NCI-H1417 treated with DMSO at 0.1 percent for 48 hours (cell line): ENCODE measurements at places on chromosomes 6 and 20.
A peak's percentile ranks its signal among the peaks of the same experiment; 100 is the strongest.

GRCh38 chr20:50283922-50284810 lies 93.5 kb downstream of the CEBPB start:
- DNase-seq = no peak

GRCh38 chr6:10166031-10166430 lies 248.8 kb downstream of the TFAP2A start:
- DNase-seq = no peak

GRCh38 chr6:133100865-133101264 lies 140.3 kb upstream of the EYA4 start:
- DNase-seq = no peak

DNA sequence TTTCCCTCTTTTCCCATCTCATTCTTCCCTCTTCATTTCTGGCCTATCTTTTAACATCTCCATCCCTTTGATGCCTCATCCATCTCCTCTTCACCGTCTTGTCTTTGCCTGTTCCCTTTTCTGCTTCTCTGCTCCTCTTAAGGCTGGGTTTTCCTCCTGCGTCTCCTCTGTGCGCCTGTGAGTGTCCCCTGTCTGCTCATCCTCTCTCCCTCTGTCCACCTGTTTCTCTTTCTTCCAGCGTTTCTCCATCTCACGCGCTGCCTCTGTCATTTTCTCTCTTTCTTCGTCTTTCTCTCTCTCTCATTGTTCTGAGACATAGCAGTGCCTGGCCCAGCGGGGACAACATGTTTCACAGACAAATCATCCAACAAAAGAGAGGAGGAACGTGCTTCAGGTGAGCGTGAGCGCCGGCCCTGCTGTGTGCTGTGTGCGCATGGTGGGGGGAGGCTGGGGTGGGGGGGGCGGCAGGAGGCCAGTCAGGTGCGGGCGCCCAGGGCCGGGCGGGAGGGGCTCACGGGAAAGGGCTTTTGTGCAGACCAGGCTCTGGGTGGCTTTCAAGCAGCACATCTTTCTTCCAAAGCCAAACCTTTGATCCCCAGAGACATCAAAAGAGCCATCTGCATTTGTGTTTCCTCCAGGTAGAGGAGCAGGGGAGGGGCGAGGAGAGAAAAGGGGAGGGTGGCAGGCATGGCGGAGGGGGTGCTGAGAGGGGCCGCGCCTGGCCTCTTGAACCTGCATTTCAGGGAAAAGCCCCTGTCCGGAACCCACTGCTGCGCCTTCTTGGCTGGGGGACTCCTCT lies 121.3 kb downstream of the VEGFA start:
- DNase-seq = peak; percentile 55

DNA sequence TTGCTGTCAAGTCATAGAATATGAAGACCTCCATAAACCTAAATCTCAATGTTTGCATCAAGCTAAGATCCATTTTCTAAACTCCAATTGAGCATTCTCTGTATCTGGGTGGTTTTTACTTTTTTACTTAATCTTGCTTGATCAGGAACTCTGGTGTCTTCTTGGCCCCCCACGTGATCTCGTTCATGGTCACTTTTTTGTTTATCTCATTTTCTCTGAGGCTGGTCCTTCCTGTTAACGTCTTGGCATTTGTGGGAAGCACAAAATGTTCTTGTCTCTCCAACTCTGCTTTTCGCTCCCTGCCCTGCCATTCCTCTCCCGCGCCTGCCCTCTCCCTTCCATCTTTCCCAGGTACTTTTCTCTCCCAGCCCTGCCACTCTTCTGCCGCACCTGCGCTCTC lies 14.0 kb upstream of the MAPRE1 start:
- no peak for DNase-seq

DNA sequence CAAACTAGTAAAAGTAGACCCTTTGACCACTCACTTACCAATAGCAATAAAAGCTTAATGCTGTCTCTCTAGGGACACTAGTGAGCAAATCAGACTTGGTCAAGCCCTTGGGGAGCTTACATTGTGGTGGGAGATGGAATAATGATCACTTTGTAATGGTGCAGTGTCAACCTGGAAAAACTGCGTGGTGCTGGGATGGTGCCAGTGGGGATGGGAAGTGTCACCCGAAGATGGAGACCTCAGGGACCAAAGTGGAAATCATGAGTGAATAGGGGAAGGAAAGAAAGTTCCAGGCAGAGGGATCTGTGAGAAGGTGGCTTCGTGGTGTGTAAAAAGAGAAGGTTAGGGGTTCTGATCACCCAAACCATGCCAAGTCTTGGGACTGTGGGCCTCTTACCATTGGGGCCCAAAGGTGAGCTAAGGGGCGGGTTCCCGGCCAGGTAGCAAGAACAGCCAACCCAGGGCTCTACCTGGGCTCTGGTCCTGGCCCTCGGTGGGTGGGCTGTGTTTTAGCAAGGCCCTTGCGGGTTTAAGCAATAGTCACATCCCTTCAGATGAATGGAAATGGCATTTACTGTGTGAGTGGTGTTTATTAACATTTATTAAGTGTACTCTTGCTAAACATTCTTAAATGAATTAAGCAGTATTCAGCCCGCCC lies 15.5 kb downstream of the DYNLRB1 start:
- no peak for DNase-seq

DNA sequence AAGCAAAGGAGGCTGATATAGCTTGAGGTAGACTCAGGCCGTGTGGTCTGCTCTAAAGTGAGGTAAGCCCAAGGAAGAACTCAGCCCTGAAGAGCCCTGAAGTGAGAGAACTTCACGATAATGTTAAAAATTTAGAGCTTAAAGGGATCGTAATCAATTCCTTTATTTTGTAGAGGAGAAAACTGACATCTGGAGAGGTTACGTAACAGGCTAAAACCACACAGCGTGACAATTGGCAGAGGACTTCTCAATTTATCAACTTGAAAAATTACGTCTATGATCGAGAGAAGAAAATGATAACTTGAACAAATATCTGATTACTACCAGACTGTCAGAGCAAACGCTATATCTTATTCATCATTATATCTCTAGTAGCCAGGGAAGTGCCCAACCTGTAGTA lies 121.8 kb upstream of the FOXO3 start:
- no peak for DNase-seq

DNA sequence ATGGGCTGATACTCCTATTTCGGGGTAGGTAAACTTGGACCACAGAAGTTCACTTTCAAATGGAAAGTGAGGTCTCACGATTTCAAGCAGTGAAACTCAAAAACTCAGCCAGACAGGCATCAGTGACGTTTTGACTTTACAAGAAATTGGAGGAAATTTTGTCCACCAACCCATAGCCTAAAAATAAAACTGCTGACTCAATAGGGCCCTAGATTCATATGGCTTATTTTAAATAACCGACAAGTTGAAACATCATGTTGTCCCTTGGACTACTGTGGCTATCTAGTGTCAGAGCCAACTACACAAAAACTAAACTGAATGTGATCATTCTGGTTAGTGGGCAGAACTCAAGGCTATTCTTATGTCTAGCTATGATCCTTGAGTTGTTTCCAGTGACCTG lies 486.3 kb downstream of the GRIK2 start:
- no peak for DNase-seq

- no peak for DNase-seq
These were observed 2.3 kb downstream of the ARFRP1 start for GRCh38 chr20:63705232-63706026.

- no peak for DNase-seq
These were observed 2.0 kb downstream of the MYB start for GRCh38 chr6:135183002-135183531.

DNA sequence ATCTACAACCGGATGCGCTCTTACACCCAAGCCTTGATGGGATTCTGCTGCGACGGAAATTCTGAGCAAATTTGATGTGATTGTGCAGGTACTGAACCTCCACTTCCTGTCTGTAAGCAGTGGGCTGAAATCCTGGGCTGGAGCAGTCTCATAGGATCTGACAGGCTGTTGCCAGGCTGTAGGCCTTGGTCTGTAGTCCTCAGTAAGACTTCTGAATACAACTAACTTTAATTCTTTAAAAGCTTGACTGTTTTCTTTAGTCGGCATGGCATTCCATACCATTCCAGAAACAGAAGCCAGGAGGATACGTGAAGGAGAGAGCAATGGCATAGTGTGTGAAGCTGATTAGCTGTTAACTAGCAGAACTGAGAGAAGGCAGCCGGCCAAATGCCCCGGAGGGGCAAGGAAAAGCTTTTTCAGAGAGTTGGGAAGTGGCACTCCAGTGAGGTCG lies 68.3 kb downstream of the ADTRP start:
- no peak for DNase-seq

- DNase-seq = no peak
These were observed 31.9 kb downstream of the NSFL1C start for GRCh38 chr20:1434571-1435336.

DNA sequence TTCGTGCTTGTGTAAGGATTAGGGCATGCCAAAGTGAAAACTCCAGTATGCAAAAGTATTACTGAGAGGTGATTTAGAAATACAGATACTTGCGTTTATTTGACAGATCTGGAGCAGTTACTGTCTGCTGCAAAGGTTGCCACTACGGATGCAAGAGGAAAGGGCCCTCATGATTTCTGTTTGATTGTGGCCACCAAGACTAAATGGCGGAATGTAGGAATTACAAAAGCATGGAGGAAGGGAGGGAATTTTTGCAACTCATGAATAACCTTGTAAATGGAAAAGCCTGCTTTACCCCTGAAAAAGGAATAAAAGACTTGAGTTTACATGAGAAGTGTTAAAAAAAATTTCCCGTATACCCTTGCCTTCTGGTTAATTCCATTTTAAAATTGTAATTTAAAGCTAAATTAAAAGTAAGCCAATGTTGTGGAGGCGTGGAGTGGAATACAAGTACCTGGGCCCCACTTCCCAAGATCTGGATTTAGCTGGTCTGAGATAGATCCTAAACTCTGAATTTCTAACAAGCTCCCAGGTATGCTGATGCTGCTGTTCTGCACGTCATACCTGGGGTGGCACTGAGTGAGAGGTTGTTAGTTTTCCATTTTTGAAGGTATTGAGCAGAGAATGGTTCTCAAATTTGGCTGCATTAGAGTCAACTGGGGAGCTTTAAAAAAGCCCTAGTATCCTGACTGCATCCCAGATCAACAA lies 56.6 kb upstream of the NKX2-2 start:
- no peak for DNase-seq

DNA sequence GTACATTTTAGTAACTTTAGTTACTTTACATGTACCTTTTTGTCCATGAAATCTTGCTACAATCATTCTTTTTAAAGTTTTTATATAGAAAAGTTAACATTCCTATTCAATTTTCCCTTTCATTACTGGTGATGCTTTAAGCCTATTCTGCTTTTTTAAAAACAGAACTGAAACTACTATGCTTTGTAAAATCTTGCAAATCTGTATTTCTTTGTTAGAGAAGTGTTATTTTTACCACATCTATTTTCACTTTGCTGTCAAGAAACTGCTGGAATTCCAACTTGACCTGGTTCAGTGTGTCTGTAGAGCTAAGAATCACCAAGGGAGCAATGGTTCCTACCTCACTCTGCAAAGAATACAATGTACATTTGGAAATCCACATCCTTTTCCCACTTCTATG lies 21.8 kb upstream of the SAMD5 start:
- no peak for DNase-seq

GRCh38 chr6:63816982-63817436 lies 181.4 kb downstream of the PHF3 start:
- no peak for DNase-seq

GRCh38 chr20:63682384-63683139 lies 13.9 kb upstream of the TNFRSF6B start:
- DNase-seq = no peak

GRCh38 chr6:107020239-107020638 lies 7.8 kb upstream of the MTRES1 start:
- no peak for DNase-seq

DNA sequence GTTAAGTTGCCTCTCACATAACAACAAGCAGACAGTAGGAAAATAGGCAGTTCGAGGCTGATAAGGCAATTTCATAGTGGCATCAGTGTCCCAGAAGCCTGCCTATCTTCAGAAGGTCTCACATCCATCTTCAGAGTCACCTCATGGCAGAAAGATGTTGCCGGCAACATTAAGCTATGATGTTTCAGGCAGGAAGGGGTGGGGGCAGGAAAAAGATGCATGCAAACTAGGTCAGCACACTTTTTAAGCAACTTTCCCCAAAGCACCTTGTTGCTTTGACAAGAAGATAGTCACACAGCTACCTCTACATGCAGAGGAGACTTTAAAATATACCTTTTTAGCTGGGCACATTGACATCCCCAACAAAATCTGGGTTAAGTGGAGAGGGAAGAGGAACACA lies 43.2 kb upstream of the SMIM8 start:
- DNase-seq = no peak
